Choroid plexus epithelial cell (primary cell): ENCODE measurements at places on chromosomes 3 and 15.
A peak's percentile ranks its signal among the peaks of the same experiment; 100 is the strongest.

- no peak for DNase-seq
Observed at GRCh38 chr3:274927-275326, 78.4 kb downstream of the CHL1 start.

DNA sequence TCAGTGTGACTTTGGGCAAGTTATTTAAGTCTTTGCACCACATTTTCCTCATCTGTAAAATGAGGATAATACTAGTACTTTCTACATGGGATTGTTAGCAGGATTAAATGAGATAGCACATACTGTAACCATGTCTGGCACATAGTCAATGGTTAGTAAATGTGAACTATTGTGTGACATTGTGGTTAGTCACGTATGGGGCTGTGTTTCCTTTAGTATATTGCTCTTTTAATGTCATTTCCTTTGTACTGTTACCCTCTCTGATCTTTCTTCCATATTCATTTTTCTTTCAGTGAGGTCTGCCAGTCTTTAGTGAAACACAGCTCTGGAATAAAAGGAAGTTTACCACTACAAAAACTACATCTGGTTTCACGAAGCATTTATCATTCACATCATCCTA, 21.4 kb downstream of the OPA1 start:
- no peak for DNase-seq

GRCh38 chr3:58422756-58423325, 10.8 kb downstream of the PDHB start:
- DNase-seq: peak; percentile 74

DNA sequence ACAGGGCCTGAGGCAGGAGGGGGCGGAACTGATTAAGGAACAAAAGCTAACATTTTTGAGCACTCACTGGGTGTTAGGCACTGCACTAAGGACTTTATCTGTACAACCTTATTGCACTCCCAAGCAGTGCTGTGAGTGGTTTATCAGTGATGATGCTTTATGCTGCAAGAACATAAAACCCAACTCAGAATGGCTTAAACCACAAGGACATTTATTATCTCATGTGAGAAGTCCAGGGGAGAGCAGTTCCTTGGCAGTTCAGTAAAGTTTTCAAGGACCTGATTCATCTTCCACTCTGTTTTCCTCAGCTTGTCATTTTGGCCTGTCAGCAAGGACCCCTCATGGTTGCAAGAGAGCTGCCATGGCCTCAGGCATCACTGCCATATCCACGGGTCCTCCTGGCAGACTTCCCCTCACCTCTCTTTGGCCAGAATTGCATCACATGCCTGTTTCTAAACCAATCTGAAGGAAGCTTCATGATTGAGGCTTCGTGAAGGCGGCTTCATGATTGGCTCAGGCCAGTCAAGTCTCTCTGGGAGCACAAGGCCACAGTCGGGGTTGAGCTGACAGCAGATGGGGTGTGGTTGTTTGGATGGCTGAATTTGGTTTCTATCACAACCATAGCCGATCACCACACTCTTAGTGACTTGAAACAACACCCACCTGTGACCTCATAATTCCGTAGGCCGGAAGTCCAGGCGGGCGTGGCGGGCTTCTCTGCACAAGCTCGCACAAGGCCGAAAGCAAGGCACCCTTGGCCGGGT, 15.8 kb downstream of the EFCC1 start:
- DNase-seq: no peak

- peak; percentile 21 for DNase-seq
Observed at GRCh38 chr3:71332813-71333212, 250.7 kb downstream of the FOXP1 start.

DNA sequence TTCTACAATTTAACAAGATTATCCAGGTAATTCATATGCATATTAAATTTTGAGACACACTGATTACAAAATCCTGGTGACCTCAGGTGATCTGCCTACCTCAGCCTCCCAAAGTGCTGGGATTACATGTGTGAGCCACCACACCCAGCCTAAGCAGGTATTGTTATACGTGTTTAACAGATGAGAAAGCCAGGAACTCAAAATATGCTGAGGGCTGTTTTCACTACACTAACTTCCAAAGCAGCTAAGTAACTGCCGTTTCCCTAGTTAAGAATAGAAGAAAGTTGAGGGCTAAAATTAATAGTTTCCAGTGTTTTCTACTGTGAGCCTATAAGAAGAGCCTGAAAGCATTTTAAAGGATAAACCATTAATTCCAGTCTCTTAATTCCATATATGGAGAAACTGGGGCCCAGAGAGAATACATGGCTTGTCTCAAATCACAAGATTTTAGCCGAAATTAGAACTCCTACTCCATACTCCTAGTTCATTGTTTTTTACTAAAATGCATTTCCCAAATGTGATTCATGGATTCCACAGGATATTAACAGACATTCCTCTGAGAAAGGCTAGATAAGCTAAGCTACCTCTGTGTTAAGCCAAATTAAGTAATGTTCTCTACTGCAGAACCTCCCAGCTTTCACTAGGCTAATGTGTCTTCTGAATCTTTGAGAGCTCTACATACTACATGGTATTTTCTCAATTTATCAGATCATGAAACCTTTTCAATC, 17.0 kb upstream of the AVEN start:
- DNase-seq: peak; percentile 82

- DNase-seq: peak; percentile 12
Observed at GRCh38 chr3:15591242-15591641, 10.1 kb downstream of the HACL1 start.

DNA sequence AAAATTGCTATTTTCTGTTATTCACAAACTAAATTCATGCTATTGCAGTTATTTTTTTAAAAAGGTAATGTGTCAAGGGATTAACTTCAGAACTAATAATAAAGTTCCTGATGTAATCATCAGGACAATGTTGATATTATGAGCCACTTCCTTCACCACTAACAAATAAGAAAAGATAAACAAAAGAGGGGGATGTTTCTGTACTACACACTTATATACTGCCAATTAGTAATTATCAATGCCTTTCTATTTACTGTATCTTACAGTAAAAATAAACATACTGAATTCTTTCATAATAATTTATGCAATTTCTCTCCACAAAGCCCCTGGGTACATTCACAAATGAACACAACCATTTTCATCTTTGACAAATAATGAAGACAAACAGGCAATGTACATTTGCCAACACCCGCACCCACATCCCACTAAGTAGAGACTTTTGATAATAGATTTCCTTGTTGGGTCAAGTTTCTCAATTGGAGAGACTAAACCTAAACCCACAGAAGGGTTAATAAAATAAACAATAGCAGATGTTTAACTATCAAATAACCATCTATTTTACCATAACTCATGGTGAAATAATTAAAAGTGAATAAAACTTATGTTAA, 3.7 kb downstream of the CBLB start:
- DNase-seq: no peak

- peak; percentile 36 for DNase-seq
Observed at GRCh38 chr3:72161881-72162595, 377.1 kb upstream of the PROK2 start.

DNA sequence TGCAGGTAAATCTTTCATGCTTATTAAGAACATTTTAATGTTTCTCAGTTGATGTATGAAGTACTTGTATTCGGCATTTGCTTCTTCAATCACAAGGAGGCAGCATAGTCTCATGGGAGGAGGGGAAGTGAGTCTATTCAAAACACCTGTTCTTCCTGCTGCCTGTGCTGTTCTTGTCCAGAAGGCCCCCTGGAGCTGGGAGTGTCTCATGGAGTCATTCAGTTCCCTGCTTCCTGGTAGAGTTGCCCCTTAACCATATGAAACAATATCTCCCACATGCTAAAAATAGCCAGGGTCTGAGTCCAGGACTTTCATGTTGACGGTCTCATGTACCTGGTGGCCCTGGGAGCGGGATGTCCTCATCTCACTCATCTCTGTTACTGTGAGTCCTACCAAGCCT, 15.5 kb upstream of the PPP1R2 start:
- peak; percentile 86 for DNase-seq

DNA sequence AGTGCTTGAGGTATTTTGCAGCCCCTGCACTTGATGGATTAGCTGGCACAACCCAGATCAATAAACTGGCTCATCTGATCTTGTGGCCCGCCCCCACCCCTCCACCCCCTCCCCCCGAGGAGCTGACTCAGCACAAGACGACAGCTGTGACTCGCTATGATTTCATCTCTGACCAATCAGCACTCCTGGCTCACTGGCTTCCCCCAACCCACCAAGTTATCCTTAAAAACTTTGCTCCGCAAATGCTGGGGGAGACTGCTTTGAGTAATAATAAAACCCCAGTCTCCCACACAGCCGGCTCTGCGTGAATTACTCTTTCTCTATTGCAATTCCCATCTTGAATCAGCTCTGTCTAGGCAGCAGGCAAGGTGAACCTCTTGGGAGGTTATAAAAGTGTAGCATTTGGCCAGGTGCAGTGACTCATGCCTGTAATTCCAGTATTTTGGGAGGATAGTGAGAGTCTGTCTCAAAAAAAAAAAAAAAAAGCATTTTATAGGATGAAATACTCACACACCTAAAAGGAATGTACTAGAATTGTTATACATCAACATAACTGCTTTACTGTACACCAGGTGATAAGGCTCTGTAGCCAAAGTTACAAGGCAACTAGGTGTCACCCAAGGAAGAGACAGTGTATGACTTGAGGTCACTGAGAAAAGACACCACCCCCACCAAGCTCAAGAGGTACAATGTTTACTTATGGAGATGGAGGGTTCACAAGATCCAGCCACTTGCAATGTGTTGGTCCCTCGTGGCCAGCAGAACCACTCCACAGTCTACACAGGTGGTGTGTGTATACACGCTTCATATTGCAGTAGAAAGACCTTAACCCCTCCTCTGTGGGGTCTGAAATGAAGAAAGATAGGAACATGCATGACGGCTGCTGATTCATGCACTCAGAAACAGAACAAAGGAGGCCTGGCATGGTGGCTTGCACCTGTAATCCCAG, 8.6 kb downstream of the ZNF445 start:
- peak; percentile 54 for DNase-seq

- DNase-seq: no peak
Observed at GRCh38 chr3:128275316-128276145, 122.2 kb downstream of the EEFSEC start.

GRCh38 chr3:108137460-108137814, 46.6 kb upstream of the CD47 start:
- no peak for DNase-seq

DNA sequence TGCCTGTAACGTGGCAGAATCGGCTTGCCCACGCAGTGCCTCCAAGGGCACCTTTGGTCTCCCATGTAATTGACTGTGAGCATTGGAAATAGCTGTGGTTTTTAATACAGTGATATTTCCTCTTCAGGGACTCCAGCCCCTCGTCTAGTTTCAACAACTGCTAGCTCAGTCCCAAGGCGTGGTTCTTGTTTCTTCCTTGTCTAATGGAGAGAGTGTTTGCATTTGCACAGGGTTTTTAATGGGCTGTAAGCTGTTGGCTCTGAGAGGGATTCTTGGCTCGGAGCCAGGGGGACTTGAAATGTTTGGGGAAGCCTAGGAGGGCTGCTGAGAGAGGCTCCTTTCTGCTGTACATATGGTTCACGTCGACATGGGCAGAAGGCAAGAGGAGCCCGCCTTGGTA, 86.2 kb downstream of the THSD4 start:
- no peak for DNase-seq

DNA sequence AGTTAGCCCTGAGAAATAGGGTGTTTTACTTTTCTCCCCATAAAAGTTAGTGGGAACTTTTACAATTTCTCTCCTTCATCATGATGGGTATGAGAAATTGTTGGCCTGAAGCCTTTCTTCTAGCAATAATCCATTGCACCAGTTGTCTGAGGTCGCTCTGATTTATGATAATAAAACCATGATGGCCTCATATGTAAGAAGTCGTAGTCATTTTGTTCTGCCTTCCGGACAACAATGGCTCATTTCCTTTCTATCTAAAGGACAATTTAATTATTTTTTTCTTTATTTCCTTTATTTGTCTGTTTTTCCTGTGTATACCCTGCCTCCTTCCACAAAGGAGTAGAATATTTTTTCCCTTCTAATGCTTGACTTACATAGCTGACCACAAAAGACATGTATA, 31.6 kb upstream of the GNB4 start:
- no peak for DNase-seq

- no peak for DNase-seq
Observed at GRCh38 chr3:150367757-150368156, 40.3 kb upstream of the TSC22D2 start.
